Thoracic aorta endothelial cell (primary cell): ENCODE measurements at places on chromosomes 2 and 18. TPM values are rescaled to one million over a fixed set of nuclear protein-coding genes. Genes with fewer than 3 reads are reported as not detected.

The POTEI gene
- 0.07 and 0.66 TPM in 2 replicates for total RNA-seq

The PPP4R1 gene
- 174 and 200 TPM in 2 replicates for total RNA-seq

The REG1A gene
- not detected in 2 replicates for total RNA-seq

The MOCOS gene
- total RNA-seq = 0.53 and 1.7 TPM in 2 replicates

The SPDYA gene
- total RNA-seq = 1.5 and 2.7 TPM in 2 replicates

The AQP12A gene
- not detected in 2 replicates for total RNA-seq

The ITGA6 gene
- total RNA-seq = 350 and 584 TPM in 2 replicates
